T-helper 1 cell (primary cell): ENCODE measurements at places on chromosomes 11 and 22.

- no peak for DNase-seq
These were observed 9.2 kb upstream of the GAB2 start for GRCh38 chr11:78426845-78427244.

GRCh38 chr22:29574762-29575450 lies 6.0 kb downstream of the NIPSNAP1 start:
- DNase-seq, result no peak

DNA sequence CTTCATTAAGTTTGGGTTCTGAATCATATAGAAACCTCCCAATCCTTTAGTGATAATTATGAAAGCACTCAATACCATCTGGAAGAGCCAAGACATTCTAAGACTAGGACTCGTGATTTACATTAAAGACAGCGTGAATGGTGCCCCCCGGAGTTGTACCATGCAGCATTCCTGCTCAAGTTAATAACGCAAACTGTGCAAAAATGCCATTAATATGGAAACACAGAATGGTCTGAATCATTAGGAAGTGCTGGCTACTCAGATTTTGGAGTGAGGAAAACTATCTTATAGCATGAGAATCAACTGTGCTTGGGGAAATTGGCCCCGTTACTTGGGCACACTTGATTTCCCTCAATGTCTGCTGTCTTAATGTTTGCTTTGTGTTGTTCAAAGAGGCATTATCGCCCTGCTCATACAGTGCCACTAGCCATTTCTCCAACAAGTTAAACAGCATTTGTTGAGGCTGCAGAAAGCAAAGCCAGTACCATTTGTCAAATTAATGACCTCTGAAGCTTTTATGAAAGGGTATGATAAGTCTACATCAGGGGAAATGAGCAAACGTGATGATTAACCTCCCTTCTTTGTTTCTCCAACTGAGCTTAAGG lies 18.5 kb upstream of the TPH1 start:
- no peak for DNase-seq

DNA sequence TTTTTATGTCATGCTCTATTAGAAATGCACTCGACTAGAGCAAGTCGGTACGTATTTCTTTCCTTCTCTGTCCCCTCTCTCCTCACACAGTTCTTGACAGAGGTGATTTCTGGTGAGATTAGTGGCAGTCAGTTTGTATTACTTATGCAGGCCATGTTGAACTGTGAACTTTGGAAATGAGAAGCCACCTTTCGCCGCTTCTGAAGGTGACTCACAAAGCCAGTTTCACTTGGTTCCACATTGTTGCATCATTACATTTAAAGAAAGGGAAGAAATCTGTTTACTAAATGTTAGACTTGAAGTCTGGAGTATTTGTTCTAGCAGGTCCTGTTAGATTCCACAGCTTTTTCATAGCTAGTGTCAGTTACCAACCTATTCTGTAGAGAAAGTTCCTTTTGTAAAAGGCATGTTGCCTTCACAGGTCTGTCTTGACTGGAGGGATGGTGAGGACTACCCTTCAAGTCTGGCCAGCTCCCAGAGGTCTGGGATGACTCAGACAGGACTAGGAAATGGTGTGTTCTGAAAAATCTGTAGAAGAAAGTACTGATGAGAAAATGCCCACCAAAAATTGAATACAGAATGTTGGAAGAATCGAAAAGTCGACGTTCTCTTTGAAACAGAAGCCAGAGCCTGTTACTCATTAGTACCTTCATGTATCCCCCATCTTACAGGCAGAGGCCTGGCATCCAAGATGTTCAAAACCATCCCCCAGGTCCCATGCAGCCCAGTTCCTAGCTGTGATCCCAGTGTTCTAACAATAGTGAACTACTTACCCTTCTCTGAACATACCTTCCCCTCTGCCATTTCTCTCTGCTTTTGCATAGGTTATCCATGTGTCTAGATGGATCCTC lies 181.4 kb downstream of the DBX1 start:
- DNase-seq, result no peak

DNA sequence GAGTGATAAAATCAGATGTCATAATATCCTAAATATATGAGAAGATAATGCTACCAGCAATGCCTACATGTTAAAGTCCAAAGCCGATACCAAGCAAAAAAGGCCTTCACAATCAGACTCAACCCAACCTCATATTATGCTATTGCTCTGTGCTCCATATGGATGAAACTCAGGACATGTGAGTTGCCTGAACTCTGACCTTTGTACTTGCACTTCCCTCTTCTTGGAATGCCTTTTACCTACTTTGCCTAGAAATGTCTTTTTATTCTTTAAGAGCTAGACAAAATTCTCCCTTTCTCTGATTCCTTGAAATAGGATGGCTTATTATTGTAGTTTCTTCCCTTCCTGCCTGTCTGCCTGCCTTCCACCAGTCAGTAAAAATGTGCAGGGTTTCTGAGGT lies 954.7 kb upstream of the CCDC90B start:
- no peak for DNase-seq

- DNase-seq, result peak; percentile 53
These were observed 1.4 kb upstream of the STIM1 start for GRCh38 chr11:3853899-3854659.

- DNase-seq, result no peak
These were observed 4.5 kb upstream of the TIMP3 start for GRCh38 chr22:32796865-32797573.

DNA sequence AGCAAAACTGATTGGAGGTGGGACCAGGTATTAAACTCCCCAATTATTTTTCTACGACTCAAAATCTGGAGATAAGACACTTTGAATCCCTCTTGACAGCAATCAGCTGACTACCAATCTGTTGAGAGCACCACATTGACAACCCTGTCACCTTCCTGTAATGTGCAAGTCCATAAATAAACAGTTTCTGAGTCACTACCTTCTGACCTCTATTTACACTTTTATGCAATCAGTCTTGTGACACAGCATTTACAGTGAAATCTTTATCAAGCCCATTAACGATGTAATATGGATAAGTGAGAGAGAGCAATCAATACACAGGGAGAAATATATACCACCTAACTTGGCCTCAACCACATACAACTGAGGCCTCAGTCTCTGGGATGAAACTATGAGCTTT lies 283.7 kb upstream of the ANO5 start:
- no peak for DNase-seq

DNA sequence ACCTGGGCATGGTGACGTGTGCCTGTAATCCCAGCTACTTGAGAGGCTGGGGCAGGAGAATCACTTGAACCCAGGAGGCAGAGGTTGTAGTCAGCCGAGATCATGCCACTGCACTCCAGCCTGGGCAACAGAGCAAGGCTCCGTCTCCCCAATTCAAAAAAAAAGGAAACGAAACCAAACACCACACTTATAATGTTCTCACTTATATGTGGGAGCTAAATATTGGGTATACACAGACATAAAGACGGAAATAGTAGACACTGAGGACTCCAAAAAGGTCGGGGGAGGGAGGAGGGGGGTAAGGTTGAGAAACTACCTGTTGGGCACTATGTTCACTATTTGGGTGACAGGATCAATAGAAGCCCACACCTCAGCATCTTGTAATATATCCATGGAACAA lies 94.3 kb downstream of the GAB2 start:
- DNase-seq, result no peak

DNA sequence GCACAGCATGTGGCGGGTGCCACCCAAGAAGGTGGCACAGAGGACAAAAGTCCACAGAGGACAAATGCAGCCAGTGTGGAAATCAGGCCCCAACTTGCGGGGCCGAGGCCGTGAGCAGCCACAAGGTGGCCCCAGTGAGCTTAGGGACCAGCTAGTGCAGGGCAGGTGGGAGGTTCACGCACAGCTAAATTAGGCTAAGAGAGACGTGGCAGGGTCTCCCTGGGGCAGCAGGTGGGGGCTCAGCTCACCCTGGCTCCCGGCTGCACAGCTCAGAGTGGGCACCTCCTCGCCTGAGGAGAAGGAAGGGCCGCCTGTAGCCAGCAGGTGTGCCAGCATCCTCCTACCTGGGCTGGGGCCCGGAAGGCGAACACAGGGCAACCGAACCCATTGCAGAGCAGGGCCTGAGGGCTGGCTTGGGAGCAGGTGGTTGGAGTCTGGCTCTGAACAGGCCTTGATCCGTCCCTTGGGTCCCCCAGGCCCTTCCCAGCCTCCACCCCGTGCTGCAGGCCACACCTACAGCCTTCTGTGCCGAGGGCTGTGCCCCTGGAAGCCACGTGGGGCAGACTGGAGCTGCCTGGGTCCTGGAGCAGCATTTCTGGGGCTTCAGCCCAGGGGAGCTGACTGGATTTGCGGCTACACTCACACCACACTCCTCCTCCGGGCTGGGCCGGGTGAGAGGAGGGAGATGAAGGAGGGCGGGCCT lies 26.1 kb upstream of the CELSR1 start:
- DNase-seq, result peak; percentile 60

DNA sequence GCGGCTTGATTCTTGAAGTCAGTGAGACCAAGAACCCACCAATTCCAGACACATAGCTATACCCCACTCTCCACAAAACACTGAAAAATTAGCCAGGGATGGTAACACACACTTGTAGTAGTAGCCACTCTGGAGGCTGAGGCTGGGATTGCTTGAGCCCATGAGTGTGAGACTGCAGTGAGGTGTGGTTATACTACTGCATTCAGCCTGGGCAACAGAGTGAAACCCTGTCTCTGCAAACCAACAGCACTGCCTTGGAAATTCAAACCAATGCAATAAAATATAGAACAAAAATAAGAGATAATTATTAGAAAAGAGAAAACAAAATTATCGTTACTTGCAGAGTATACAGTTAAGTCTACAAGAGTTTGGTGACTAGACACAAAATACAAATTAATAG lies 20.2 kb upstream of the PRDM10 start:
- no peak for DNase-seq

DNA sequence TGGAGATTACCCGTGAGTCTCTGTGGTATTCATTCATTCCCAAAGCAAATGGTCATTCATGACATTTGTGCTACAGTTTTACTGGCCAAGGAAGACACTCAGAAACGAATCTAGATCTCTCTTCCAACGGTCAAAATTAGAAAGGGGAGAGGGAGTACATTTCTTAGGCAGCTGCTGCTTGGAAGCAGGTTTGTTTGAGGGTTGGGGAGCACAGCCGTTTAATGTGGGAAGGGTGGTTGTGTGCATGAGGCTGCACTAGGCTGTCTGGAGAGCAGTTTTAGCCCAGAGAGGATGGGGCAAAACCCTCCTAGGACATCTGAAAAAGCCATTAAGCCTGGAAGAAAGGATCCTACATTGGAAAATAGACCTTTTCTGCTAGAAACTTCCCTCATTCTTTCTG lies 29.7 kb upstream of the TIMP3 start:
- no peak for DNase-seq

DNA sequence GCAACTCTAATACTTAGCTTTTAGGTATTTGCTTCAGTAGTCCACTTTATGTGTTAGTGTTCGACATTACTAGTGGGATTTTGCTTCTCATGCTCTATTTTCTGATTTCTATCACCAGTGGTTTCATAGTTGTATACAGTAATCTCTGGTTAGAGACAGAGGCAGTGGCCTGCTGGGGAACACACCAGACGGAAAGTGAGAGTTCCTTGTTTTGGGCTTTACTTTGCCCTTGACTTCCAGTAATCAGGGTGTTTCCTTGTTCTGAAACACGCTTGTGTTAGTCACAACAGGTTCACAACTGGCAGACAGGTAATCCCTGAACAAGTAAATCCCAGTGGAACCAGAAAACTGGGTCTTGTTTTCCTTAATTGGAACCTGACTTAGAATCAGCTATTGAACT lies 56.0 kb downstream of the PACS1 start:
- peak; percentile 39 for DNase-seq

DNA sequence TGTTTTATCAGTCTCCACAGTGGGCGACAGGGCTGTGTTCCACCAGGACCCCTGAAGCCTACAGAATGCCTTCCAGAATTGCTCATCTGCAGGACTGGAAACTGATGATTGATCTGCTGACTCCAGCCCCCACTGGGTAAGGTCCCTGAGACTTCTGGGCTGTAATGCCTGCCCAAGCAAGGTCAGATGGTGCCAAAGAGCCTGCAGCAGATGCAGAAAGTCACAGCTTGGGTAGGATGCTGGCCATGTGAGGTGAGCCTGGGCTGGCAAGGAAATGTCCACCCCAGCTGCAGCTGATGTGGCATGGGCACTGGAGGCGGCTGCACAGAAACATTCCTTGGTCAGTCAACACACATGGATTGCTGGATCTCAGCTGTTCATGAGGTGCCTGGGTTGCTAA lies 30.9 kb downstream of the LRRC32 start:
- DNase-seq, result no peak

DNA sequence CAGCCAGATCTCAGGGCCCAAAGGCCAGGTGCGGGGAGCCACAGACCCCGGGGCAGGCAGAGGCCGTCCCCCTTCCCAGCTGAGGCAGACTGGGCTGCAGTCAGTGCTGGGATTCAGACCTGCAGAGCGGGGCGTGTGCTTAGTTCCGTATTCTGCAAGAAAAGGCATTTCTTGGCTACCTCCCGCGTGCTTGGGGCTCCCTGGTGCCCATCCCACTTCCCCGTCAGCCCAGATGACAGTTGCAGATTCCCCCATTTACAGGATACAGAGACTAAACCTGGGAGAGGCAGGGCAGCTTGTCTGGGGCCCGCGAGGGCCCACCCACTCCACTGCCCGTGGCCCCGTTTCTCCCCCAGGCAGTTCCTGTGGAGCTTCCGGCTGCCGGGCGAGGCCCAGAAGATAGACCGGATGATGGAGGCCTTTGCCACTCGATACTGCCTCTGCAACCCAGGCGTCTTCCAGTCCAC lies 18.3 kb downstream of the CYTH4 start:
- DNase-seq, result peak; percentile 44

DNA sequence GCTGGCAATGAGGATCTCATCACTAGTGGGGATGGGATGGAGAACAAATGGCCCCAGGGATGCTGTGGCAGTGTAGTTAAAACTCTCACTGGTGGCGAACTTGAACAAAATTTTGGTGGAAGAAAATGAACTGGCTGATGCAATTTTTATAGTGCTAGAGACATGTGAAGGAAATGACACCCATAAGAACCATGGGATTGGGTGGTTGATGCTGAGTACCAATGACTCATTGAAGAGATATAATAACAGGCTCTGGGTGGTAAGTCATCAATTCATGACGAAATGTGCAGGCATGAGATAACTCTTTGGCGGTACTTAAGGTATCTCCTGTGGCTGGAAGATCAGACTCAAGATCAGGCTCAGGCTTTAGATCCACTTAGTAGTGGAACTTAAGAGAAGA lies 172.9 kb upstream of the DDI1 start:
- DNase-seq, result no peak

DNA sequence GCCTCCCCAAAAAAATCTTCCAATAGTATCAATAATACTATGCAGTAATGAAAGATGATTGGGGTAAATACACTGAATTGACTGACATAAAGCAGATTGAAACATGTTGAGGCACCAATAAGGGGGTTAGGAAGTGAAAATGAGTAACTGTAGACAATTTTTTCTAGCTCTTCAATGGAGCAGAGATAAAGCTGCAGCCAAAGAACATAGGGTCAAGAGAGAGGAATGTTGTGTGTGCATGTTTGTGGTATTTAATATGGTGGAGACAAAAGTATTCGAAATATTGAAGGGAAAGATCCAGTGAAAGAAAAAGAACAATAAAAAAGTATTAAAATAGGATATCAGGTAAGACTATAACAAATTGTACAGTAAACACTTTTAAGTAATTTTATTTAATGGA lies 450.0 kb upstream of the CCDC179 start:
- no peak for DNase-seq

GRCh38 chr11:78386215-78386941 lies 31.2 kb downstream of the GAB2 start:
- no peak for DNase-seq
